ENCODE measurements at places on chromosomes 12 and 14.

DNA sequence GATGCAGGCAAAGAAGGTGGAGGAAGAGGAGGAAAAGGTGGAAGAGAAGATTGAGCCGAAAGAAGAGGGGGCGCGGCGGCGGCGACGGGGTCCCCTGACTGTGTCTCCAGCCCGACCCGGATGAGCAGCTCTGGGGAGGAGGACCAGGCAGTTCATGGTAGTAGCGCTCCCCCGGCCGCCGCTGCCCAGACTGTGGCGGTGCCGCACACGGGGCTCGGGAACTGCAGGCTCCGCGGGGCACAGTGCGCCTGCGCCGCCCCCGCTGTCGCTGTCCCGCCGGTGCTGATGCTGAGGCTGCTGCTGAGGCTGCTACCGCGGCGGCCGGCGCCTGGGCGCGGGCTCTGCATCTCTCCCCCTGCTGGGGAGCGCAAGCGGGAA lies at the start of gene KCNH5:
TSS of gene KCNH5 (minus strand) at position 225 of the 378 bp plus-strand sequence. CDS start 272 bp downstream, outside the sequence.
- DNase-seq: no peak

DNA sequence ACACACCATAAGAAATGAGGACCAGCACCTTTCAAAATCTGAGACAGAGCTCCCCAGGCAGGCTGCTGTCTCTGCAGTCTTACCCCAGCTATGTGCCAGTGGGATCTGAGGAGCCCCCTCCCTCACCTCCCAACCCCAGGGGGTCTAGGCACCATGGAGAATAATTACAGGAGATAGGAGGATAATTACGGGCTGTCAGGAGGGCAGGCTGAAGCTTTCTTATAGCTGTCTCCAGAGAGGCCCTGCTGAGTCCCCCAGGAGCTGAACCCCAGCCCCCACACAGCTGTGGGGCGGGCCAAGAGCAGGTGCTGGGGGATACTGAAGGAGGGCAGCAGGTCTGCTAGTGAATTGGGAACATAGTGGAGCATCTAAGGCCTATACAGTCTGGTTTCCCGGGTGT lies 6.8 kb downstream of the CPNE6 start:
- no peak for DNase-seq

GRCh38 chr14:100071545-100071944 lies 6.3 kb downstream of the EVL start:
- no peak for DNase-seq

DNA sequence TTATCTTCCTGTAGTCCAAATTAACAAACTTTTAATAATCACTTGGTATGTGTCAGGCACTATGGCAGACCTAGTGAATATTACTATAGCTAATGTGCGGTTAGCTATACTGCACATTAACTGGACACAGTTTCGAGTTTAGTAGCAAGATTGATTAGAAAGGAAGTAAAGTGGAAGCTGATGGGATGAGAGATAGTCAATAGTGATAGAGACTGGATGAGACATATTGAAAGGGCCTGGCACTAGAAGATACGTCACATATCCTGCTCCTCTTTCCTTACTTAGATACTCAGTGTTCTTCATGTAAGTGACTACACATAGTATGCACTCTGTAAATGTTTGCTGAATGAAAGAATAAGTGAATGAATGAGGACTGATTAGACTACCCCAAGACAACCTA lies 5.5 kb downstream of the TBK1 start:
- DNase-seq: no peak

DNA sequence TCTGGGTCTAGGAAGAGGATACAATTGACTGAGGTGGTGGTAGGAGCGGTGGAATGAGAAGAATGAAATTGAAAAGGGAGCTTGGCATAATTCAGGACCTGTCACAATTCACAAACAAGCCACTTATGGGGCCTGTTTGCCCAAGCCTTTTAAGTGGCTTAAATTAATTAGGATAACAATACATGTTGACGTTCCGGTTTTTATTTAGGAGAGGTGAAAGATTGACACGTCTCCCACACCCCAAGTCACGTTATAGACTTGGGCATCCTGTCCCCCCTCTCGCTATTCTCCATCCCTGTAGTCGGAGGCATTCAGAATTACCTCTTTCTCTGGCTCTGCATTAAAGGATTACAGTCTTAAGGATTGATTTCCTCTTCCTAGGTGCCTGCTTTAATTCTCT lies 954 bp upstream of the CALCOCO1 start:
- no peak for DNase-seq

GRCh38 chr14:105039458-105040205 lies 18.7 kb upstream of the CDCA4 start:
- no peak for DNase-seq

- DNase-seq: no peak
Observed at GRCh38 chr12:92041742-92042141, 103.9 kb downstream of the BTG1 start.

- no peak for DNase-seq
Observed at GRCh38 chr14:53167602-53168328, 14.6 kb upstream of the DDHD1 start.

DNA sequence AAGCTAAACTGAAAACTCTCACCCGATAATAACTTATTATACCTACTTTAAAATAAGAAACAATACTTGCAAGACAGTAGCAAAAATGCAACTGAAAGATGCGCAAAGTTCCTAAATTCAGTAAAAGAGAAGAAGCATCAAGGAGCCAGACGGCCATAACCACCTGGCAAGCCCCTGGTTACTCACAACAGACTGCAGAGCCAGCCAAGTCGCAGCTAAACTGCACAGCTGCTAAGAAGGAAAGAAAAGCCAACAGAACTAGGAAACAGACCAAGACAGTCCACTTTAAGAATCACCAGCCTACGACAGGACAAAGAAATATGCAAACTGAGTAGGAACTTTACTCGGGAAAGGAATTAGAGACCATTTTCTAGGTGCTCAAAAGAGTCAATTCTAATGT lies 127.9 kb downstream of the TMTC1 start:
- no peak for DNase-seq

DNA sequence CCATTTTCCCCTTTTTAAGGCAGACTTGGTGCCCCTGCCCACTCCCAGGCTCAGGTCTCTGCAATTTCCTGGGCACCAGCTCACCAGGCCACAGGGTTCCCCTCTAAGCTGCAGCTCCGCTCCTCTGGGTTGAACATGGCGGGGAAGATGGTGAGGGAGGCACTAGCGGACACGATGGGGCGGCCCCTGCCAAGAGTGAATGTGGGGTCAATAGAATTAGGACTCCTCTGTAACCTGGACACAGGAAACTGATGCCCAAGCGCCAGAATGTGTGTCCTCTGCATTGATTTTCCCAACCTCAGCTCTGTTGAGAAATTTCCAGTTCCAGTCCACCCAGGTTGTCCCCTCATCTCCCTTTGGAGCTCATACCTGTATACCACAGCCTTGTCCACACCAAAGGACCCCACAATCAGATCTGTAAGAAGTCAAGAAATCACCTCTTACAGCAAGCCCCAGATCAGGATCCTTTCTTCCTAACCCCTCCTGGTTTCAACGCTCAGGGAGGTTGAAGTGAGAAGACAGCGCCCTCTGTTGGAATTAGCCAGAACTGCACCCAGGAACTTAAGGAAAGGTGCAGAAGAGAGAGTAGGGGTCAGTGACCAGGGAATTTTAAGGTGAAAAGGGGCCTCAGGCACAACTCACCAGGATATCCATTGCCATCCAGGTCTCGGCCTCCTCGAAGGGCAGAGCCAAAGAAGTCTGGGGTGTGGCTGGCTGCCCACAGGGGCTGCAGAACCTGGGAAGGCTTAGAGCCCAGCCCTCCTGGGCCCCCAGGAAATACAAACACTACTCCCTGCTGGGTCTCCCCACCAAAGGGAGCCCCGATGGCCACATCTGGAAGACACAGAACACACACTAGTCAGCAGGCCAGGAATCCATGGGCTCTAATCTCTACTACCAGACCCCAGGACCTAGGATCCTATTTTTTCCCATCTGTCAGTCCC lies 14.7 kb downstream of the ITGA5 start:
- DNase-seq: no peak

DNA sequence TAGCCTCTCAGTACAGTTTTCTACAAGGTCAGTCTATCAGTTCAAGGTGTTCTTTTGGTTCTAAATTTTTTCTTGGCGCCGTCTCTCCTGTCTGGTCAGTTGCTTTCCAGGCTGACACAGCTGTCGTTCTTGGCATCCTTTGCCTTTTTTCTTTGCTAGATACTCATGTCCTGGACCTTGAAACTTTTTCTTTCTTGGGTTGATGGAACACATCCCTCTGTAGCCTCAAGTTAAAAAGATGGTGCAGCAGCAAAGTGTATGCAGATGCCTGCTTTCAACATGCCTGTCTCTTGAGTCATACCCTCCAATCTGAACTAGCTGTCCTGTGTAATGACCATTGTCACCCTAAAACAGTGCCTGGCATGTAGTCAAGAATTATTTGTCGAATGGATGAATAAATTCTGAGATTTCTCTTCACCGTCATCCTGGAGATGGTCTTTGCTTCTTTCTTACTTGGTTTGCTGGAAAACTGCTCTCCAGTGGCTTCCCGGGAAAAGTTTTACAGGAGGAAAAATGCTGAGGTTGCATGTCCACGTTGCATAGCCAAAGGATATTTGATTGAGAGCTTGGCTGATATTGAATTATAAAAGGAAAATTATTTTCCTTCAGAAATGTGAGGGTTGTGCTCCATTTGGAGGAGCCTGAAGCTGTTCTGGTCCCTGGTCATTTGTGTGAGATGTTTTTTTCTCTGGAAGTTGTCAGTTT lies 4.6 kb downstream of the NYNRIN start:
- DNase-seq: no peak

- no peak for DNase-seq
Observed at GRCh38 chr12:109681986-109682707, 31.5 kb upstream of the FAM222A start.

Data from brain pericyte (primary cell).